ENCODE measurements at places on chromosomes 12 and 14.
A peak's percentile ranks its signal among the peaks of the same experiment; 100 is the strongest.

DNA sequence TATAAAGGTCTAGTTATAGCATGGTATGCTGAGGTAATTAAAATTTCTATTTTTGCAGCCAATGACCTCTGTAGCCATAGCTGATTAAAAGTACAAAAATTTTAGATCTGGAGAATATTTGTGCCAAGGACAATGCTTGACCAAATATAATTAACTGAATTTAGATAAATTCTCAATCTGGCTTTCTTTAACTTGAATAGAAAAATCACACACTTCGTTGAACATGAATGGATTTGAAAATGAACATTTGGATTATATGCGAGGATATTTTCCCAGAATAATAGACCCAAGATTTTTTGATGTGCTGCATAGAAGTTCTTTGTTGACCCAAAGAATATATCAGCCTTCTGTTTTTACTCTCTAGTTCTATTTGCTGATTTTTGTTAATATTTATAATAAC is 38.4 kb upstream of the G2E3 start:
- no peak for DNase-seq

- no peak for DNase-seq
Observed at GRCh38 chr12:50541139-50541538, 36.4 kb downstream of the DIP2B start.

DNA sequence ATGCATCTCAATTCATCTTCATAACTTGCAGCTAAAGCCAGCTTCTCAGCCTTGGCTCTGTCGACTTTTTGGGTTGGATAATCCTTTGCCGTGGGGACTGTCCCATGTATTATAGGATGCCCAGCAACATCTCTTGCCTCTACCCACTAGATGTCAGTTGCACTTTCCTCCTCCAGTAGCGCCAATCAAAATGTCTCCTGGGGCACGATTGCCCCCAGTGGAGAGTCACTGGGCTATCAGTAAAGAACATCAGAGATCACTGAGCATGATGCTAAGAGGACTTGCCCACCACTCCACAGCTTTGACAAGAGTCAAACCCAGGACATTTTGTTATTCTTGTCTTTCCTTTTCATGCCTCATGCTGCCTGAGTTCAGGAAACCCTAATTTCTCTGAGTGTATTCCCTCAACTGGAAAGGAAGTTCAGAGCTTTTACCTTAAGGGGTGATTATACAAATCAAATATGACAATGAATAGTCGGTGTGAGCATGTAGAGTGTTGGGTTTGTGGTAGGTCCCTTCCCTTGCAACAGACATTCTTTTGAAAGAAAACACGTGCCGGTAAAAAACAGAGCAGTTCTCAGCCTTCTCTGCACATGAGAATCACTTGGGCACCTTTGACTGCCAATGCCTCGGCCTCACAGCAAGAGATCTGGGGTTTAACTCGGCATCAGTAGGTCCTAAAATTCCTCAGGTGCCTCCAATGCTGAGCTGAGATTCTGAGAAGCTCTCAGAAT is 980.6 kb downstream of the VRK1 start:
- DNase-seq: no peak

DNA sequence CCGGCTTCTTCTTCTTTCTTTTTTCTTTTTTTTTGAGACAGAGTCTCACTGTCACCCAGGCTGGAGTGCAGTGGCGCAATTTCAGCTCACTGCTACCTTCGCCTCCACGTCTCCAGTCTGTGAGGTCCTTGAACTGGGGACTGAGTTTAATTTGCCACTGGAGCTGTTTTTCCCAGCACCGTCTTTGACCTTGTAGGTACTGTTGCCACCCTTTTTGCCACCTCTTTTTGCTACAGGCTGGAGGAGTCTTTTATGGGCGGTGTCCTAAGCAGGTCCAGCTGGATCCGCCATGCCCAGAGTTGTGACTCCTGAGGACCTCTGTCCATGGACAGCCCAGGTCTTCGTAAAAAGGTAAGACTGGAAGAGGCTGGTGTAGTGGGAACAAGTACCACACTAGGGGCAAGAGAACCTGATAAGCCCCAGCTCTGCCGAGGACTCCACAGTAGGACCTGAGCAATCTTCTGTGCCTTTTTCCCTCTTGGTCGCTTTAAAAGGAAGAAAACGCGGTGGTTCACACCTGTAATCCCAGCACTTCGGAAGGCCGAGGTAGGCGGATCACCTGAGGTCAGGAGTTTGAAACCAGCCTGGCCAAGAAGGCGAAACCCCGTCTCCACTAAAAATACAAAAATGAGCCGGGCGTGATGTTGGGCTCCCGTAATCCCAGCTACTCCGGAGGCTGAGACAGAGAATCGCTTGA is 946 bp downstream of the RNU4-2 start:
- peak; percentile 45 for DNase-seq

- no peak for DNase-seq
Observed at GRCh38 chr12:3944620-3945019, 71.4 kb upstream of the PARP11 start.

DNA sequence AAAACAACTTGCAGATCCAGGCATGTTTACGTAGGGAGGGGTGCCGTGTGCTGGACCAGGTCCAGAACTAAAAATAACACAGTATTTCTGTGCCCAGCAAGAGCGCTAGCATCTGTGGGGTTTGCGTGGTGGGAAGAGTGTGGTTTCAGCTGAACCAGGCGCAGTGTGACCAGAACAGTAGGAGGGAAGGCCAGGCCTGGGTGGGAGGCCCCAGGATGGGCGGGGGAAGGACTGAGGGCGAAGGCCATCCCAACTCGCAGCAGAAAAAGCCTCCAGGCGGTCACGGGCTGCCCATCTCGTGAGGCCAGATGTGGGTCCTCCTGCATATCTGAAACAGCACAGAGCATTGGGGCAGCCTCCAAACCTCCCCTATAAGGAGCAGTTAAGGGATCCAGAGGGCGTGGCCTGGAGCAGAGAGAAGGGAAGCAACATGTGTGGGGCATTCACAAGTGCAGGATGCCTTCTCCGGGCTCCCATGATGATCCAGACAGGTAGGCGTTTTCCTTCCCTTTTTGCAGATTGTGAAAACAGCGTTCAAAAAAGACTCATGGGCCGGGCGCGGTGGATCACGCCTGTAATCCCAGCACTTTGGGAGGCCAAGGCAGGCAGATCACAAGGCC is 17.8 kb upstream of the CD9 start:
- peak; percentile 67 for DNase-seq

GRCh38 chr12:27229367-27229766 is 14.7 kb upstream of the STK38L start:
- DNase-seq: peak; percentile 62

GRCh38 chr12:27995406-27995805 is 22.9 kb upstream of the PTHLH start:
- DNase-seq: no peak

DNA sequence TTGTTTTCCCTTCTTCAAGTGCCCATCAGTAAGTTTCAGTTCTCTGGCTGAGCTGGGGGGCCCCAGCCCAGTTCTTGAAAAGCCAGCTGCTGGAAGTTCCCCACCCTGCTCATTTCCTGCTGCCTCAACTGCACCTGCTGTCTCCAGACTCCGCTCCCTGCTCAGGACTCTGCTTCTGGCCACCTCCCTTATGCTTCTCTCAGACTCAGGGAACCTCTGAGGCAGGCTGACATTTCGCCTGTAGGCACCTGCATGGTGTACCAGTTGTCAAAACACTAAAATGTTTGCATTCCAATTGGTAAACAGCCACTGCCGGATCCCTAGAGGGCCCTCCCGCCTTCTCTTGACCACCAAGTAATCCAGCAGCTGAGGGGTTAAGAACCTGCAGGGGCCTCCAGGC is 136.5 kb upstream of the VRK1 start:
- DNase-seq: no peak

GRCh38 chr14:73684627-73685026 is 29.6 kb downstream of the PNMA1 start:
- DNase-seq: no peak

DNA sequence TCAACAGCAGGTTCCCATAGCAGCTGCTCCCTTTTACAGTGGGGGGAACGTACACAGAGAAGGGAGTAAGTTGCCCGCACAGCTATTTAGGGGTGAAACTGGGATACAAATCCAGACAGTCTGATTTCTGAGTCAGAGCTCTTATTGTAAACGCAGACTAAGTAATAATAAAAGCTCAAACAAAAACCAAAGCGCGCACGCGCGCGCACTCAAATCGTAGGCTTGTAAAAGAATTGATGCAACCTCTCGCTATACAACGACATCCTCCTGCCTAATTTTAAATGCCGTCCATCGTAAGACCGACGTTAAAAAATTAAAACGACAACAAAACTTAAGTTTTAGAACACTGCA is 747 bp upstream of the DACT1 start:
- peak; percentile 35 for DNase-seq

GRCh38 chr14:91311284-91311662 is 66.8 kb upstream of the GPR68 start:
- peak; percentile 31 for DNase-seq

GRCh38 chr12:104276273-104277131 is 27.0 kb upstream of the EID3 start:
- no peak for DNase-seq

GRCh38 chr14:77099425-77100167 is 1.5 kb downstream of the CIPC start:
- peak; percentile 68 for DNase-seq

- DNase-seq: no peak
Observed at GRCh38 chr12:14874882-14875281, 10.8 kb downstream of the MGP start.

DNA sequence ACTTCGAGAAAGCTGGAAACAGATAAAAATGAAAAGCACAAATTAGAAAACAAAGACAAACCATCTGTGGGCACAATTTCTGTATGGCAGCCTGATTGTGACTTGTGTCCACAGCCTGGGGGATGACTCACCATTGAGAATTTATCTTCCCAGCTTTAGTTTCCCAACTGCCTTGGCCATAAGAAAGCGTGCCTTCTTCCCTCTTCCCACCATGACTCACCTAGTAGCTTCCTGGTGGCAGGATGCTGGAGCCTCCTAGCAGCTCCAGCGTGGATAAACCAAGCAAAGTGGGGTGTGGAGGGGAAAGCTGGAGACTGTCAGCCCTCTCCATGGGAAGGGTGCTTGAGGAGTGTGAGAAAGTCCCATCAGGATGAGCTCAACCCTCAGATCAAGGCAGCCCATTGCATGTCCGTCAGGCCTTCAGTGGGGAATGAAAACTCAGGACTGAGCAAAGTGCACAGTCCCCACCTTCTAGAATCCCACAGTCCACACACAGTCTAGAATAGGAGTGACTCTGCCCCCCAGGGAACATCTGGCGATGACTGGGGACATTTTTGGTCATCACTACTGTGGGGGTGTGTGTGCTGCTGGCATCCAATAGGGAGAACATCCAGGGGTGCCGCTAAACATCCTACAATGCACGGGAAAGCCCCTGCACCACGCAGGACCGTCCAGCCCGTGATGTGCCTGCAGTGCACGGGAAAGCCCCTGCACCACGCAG is 22.4 kb upstream of the SERPINA6 start:
- peak; percentile 59 for DNase-seq

DNA sequence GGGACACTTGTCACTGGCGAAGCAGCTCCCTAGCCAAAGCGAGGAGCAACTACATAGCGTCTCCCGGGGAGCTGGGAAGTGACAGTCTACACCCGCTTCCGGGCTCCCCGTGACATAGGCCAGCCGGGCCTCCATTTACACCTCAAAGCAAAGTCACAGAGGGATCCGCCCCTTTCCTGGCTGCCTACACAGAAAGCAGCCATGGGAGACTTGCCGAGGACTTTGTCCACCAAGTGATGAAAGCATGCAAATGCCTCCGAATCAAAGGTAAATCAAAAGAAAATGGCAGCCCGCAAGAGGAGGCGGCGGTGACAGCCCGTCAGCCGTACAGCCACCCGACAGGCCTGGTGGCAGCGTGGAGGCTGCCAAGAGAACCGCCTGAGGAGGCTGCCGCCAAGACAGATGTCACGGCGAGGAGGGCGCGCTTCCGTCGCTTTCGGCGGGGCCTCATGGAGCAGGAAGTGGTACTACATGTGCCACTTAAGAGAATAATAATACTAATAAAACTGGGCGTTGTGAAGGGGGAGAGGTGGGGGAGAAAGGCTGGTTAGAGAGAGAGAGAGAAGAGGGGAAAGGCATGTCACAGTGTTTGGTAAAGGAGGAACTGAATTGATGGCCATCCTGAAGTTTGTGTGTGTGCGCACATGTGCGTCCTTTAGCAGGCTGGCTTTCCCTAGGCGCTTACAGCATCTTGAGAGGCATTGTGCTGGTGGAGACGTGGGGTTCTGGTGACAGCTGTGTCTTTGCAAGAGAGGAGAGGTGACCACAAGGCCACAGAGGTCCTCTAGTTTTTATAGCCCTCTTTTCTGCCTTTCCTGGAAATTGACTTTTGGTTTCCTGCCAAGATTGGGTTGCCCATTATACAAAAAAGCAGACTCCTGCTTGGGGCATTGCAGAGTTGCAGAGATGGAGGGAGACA is 661.7 kb downstream of the VRK1 start:
- no peak for DNase-seq

DNA sequence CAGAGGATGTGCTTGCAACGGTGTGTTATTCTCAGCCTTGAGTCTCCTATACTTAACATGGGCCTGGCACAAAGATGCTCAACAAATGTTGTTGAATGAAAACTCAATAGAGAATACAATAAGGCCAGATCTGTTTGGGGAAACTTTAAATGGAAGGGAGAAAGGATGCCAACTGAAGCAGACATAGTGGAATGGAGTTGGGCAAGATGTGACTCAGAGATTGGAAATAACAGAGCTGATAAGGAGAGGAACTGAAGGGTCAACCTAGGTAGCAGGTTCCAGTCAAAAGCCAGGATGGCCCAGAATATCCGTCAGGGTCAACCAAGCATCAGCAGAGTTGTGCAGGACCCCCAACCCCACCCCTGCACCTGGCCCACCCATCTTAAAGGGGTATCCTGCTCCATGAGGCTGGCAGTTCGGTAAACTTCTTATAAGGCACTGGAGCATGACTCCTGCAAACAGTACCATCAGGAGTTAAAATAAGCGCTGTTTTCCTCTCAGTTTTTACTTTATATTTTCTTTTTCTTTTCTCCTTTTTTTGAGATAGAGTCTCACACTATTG is 1.1 kb upstream of the BCDIN3D start:
- DNase-seq: no peak

GRCh38 chr12:127655691-127656090 is 611.3 kb upstream of the TMEM132C start:
- DNase-seq: no peak

- DNase-seq: peak; percentile 88
Observed at GRCh38 chr12:116434155-116435011, 124.8 kb upstream of the MAP1LC3B2 start.

DNA sequence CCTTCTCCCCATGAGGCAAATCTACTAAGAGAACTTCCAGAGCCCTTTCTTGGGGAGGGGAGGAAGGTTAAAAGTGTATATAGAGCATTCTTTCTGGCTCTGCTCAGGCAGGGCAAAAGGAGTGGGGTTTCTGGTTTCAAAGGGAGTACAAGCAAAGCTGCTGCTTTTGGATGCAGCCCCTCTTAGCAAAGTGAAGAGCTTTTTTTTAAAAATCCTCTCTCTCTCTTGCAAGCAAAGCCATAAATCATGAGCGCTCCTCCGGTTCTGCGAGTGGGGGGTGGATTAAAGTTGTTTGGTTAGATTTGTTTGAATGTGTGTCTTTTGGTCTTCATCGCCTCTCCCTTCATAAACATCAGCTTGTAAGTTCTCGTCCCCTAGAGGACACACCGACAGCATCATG is 546.6 kb upstream of the TBX3 start:
- DNase-seq: no peak

GRCh38 chr12:51472984-51473383 is 48.4 kb downstream of the SLC4A8 start:
- DNase-seq: no peak

GRCh38 chr12:69240631-69240995 is 1.2 kb downstream of the CPSF6 start:
- no peak for DNase-seq

Data from suppressor macrophage treated with lipopolysaccharide for 4 hours (primary cell).